ENCODE measurements at places on chromosomes 6 and 20.

GRCh38 chr6:42610416-42610815 lies 46.6 kb downstream of the UBR2 start:
- no peak for DNase-seq

- no peak for DNase-seq
Observed at GRCh38 chr20:53550280-53551187, 43.1 kb downstream of the ZNF217 start.

DNA sequence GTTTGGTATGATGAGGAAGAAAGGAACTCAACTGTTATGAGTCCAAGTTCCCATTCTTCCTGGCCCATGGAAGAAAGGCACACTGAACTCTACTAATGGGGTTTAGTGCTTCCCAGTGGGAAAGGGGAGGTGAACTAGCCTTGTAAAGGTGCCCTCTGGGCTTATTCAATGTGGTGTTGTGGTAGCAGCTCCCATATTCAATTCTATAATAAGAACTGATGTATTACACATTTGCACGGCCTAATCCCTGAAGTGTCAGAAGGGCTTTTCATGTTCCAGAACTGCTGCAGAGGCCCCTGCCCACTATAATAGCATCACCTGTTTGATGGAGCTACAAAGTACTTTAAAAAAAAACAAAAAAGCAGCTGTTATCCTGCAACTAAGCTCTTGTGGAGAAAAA lies 17.1 kb downstream of the PRKN start:
- no peak for DNase-seq

DNA sequence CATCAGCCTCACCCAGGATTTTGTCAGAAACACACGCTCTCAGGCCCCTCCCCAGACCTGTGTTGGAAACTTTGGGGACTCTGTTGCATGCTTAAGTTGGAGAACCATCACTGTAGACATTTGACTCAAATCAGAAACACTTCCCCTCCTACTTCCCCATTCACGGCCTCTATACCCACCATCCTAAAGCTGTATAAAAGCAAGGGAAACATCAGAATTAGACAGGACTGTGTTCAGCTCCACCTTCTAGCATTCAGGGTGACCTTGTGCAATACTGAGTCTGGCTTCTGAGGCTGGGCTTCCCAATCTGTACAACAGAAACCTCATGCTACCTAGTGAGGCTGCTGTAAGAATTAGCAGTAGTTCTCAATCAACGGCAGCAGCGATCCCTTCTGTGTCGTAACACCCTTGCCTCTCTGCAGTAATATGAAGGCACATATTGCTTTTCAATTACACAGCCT lies 252.3 kb downstream of the LY86 start:
- DNase-seq: no peak

GRCh38 chr6:27748661-27749060 lies 163.5 kb downstream of the OR2B2 start:
- DNase-seq: no peak

DNA sequence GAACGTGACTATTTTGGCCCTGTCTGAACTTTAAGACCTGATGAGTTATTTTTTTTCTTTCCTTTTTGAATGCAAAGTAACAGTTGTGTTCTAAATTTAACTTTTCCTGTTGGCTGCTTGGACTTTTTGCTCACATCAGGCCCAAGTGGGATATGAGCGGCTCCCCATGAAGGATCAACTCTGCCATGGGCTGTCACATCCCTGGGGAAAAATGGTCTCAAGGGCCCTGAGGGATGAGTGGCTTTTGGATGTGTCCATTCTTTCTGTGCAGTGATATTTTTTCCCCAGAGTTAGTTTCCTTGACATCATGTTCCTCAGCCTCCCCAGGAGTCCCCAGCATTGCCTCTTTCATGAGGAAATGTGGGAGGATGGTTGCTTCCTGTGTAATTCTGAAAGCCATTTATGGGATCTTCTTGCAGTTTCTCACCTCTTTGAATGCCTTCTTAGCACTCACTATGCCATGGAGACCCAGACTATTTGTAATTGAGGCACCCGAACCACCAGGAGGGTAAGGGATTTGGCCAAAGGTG lies 92.5 kb downstream of the SLC24A3 start:
- DNase-seq: no peak

DNA sequence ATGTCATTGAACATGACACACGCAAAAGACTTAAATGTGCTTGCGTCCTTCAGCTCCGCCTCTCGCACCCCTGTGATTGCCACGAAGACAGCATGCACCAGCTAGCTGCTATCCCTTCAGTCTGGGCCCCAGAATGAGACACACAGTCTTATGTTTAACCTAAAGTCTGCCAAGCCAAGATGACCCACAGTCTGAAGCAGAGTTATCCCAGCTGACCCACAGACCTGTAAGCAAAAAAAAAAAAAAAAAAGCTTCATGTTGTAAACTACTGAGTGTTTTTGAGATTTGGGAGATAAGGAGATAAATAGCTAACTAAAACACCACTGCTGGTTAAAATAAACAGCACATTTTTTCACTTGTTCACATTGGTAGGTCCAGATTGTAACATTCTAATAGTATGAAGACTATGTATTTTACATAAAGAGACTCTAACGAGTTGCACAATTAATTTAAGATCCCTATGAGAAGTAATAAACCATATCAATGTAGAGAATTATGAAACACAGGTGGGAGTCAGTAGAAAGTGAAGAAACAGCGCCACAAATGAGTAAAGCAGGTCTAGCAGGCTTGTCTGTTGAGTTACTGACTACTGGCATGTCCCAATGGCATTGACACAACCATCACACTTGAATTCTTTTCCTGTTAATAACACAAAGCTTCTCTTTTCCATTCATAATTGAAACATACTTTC lies 47.4 kb upstream of the CCDC28A start:
- no peak for DNase-seq

DNA sequence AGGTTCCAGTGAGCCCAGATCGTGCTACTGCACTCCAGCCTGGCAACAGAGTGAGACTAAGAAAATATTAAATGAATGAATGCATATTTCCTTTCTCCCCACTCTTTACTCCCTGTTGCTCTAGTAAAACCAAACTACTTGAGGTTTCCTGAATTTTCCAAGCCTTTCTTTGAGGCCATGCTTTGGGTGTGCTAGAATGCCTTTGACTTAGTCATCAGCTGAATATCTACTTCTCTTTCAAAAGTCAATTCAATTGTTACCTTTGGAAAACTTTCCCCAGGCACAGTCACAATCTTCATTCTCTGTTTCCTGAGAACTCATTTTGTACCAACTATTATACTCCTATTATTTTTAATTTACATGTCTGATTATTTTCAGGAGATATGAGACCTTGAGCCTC lies 27.5 kb upstream of the CEP85L start:
- no peak for DNase-seq

DNA sequence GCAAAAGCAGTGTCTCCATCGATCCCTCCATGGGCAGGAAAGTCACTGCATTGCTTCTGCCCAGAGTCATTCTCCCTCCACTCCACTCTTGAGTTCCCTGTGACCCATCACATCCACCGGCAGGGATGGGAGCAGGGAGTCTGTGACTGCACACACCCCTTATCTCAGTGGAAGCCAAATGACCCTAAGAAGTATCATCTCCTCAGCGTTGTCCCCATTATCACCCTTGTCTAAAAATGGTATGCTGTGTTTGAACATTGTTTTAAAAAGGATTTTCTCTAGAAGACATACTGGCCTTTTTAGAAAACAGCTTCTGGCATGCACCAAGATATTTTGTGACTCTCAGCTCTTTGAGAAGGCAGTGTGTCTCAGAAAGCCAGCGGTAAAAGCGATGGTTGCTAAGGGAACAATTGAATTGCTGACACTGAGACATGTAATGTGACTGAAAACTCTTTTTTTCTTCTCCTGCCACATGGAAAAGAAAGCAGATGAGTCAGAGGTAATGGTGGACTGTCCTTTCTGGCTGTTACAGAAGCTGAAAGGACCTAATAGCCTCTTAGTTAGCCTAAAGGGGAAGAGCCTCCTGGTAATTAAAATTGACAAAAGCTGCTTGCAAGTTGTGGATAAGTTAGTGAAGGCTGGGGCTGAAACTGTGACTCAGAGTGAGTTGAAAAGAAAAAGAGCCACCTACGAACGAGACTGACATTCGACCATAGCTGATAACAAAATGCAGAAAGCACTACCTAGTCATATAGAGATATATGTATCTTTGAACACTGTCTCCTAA lies 120.5 kb downstream of the MAP3K7 start:
- DNase-seq: peak; percentile 60

DNA sequence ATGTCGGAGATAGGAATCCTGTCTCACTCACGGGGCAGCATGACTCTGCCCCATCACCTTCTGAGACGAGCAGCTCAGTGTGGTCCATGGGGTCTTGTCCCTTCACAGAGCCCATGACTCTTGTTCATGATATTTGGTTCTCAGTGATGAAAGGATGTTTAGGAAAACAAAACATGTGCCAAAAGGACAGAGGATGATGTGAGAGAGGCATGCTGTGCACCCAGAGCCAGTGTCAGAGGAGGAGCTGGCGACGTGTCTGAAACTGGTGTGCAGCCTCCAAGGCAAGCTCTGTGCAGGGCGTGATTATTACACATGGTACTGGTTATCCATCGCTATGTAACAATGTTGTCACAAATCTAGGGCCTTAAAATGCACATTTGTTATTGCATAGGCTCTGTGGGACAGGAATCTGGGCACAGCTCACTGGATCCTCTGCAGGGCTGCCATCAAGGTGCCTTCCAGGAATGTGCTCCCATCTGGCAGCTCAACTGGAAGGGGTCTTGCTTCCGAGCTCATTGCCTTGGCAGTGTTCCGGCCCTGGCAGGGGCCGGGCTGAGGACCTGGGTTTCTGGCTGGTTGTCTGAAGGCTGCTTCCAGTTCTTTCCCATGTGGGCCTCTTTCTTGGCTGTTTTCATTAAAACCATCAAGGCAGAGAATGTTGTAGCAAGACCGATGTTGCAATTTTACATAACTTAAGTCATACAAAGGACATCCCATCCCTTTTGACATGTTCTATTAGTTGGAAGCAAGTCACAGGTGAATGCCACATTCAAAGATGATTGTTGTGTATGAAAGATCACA lies 175.4 kb downstream of the ERMARD start:
- no peak for DNase-seq

DNA sequence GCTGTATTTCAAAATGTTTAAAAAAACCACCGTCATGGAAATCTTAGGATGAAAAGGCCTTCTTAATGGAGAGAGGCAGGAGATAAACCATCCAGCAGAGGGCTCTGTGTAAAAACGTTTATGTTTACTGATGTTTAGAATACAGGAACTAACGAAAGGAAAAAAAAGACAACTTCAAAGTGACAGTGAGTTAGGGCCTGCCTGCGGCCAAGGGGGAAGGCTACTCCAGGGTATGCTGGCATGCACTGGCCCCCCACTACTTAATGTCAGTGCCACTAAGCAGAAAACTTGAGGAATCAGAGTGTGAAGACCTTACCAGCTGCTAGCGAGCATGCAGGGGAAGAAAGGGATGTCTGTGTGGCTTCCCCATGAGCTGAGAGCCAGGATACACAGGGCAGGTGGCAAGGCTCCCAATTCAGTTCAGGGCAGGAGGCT lies 47.7 kb downstream of the AKAP7 start:
- peak; percentile 20 for DNase-seq

- no peak for DNase-seq
Observed at GRCh38 chr6:7200598-7201443, 93.1 kb downstream of the RREB1 start.

DNA sequence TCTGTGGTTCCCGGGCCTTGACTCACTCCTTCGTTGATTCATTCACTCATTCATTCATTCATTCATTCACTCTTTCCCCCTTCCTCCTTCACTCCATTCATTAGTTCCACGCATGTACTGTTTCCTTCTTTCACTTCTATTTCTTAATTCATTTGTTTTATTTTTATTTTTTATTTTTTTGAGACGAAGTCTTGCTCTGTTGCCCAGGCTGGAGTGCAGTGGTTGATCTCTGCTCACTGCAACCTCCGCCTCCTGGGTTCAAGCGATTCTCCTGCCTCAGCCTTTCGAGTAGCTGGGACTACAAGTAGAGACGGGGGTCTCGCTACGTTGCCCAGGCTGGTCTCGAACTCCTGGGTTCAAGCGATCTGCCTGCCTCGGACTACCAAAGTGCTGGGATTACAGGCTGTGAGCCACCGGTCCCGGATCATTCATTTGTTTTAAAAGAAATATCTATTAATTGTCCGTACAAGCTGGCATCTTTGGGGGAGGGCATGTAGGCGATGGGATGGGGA lies 427 bp upstream of the NFKBIE start:
- DNase-seq: no peak

- no peak for DNase-seq
Observed at GRCh38 chr6:82783587-82784236, 281.9 kb downstream of the UBE3D start.

- DNase-seq: peak; percentile 16
Observed at GRCh38 chr6:129606664-129607063, 103.3 kb downstream of the ARHGAP18 start.

DNA sequence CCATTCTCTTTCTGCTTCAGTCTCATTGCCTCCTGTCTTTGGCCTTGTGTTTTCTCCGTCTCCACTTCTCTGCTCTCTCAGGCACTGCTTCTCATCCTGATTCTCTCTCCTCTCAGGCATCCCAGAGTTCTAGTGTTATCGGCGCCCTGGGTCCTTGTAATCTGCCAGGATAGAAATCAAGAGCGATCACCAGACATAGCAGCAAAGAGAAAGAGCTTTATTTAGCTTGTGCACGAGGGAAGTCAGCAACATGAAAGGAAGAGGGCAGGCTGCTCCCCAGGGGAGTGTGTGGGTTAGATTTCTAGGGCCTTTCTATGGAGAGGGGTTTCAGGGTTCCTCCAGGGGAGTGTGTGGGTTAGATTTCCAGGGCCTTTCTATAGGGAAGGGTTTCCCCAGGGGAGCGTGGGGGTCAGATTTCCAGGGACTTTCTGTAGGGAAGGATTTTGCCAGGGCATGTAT lies 32.5 kb downstream of the SUN5 start:
- peak; percentile 38 for DNase-seq
